ENCODE measurements at places on chromosomes 7 and 10.

GRCh38 chr10:47456794-47457527 is 27.0 kb downstream of the ANXA8 start:
- no peak for DNase-seq

DNA sequence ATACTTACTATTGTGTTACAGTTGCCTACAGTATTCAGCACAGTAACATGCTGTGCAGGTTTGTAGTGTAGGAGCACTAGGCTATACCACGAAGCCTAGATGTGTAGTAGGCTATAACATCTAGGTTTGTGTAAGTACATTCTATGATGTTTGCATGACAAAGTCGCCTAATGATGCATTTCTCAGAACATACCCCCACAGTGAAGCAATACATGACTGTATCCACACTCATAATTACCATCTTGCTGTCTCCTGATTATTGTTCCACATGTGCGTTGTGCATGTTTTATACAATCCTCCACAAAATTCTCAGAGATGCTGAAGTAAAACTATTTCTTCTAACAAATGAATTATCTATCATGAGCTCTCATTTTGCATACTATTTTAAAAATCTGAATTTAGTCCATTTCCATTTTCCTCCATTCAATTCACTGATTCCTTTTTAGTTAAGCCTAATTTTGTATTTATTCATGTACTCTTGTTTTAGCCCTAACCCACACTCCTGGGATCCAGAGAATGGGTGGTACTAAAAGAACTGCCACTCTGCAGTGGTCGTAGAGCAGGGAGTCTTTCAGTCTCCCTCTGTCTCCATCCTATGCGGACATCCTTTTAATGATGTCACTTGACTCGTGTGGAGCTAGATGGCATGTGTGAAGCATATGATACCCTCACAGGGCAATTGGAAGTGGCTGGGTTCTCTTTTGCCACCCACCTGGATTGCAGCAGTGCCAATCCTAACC is 67.6 kb upstream of the CAV2 start:
- no peak for DNase-seq

DNA sequence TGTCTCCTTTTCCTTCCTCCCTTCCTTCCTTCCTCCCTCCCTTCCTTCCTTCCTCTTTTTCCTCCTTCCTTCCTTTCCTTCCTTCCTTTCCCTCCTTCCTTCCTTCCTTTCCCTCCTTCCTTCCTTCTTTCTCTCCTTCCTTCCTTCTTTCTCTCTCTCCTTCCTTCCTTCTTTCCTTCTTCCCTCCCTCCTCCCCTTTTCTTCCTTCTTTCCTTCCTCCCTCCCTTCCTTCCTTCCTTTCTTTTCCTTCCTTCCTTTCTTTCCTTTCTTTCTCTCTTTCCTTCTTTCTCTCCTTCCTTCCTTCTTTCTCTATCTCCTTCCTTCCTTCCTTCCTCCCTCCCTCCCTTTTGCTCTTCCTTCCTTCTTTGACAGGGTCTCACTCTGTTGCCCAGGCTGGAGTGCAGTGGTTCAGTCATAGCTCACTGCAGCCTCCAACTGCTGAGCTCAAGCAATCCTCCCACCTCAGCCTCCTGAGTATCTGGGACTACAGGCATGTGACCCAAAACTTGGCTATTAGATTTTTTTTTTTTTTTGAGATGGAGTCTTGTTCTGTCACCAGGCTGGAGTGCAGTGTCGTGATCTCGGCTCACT is 15.9 kb upstream of the CYTH3 start:
- no peak for DNase-seq

- DNase-seq = no peak
Measured at GRCh38 chr7:158281441-158281840, 306.2 kb downstream of the PTPRN2 start.

GRCh38 chr7:32574626-32575025 is 79.3 kb downstream of the AVL9 start:
- DNase-seq = no peak

All from activated CD8-positive, alpha-beta memory T cell treated with anti-CD3 and anti-CD28 coated beads for 4 hours (primary cell).